Activated CD4-positive, alpha-beta memory T cell treated with anti-CD3 and anti-CD28 coated beads, Interleukin-2, amount 10 ng/mL, durations not matched to agents 7 days and 5 days (primary cell): ENCODE measurements at places on chromosomes 5 and 9.

DNA sequence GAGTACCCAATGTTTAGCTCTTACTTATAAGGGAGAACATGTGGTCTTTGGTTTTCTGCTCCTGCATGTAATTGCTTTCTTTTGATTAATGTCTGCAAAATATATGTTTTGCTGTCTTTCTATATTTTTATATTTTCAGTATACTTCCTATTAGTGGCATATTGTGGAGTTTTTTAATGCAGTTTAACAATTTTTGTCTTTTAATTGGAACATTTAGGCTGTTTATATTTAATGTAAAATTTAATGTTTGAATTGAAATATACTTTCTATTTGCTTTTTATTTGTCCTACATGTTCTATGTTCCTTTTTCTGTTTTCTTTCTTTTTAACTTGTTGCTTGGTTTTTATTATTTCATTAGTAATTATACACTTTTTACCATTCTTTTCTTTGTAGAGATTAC lies 4.9 kb downstream of the ECM2 start:
- DNase-seq = no peak

GRCh38 chr5:100889896-100890295 lies 13.2 kb downstream of the ST8SIA4 start:
- DNase-seq = no peak

- DNase-seq = no peak
Observed at GRCh38 chr5:177507596-177508220, 1.9 kb downstream of the DOK3 start.

- no peak for DNase-seq
Observed at GRCh38 chr5:54658010-54658409, 140.5 kb downstream of the SNX18 start.

GRCh38 chr5:34721327-34721726 lies 65.2 kb downstream of the RAI14 start:
- no peak for DNase-seq

GRCh38 chr5:6448622-6449464 lies at the start of gene UBE2QL1:
Gene UBE2QL1 (plus strand): TSS chr5:6448859. CDS start chr5:6448894, 35 bp downstream.
- no peak for DNase-seq

DNA sequence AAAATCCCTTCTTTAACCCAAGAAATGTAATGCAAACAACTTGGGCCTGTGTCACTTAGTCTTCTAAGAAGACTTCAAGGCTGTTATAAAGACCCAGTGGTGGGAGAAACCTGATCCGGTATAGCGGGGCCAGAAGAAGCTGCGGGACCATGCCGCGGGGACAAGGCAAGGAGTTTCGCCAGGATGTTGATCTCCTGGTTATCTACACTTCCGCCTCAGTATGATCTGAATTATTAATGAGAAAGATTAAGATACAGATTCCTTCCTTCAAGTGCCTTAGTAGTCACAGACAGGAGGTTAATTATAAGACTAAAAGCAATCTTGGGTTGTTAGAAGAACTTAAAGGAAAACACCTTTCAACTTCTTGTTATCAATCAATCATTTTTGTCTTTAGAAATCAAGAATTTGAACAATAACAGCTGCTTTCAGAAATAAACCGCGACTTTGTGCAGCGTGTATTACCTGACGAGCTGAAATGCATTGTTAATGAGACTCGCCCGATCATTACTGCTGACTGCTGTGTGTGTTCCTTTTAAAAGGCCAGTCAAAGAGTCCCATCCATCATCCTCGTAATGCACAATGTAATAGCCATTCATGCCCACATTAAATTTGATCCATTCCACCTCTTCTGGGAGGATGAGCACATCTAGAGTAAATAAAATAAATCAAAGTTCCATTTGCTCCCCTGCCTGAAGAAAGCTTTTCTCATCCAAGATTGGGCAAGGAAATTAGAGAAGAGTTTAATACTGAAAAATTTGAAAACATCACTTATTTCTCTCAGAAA lies 22.2 kb downstream of the ERAP1 start:
- no peak for DNase-seq

- DNase-seq = no peak
Observed at GRCh38 chr9:88777498-88778312, 213.6 kb upstream of the S1PR3 start.

DNA sequence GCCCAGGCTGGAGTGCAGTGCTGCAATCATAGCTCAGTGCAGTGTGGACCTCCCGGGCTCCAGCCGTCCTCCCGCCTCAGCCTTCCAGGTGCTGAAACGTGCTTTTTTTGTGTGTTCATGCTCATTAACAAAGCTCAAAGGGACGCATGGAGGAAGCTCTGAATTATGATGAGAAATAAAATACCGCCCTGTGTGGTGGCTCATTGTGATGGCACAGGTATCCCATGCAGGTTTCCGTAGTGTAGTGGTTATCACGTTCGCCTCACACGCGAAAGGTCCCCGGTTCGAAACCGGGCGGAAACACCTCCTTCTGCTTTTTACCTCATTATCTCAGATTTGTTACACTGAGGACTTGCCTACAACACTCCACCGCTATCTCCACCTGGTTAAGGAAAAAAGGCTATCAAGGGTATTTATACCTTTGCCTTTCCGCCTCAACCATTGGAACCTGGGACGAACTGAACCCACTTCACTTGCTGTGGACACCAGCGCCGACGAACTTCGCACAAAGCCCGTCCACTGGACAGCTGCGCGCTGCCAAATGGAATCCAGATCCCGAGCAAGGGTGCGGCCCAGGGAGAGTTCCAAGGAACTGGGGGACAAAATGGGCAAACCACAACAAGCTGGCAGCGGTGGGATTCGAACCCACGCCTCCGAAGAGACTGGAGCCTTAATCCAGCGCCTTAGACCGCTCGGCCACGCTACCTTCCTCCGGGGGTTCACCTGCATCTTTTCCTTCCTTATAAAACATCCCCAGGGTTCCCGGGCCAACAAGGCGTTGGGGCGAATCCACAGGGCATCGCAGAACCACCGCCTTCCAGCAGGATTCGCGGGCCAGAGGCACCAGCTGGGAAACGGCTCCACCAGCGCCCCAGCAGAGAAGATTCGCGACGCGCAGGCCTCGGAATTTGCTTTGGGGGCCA lies 26.3 kb downstream of the OR2V2 start:
- peak; percentile 72 for DNase-seq

DNA sequence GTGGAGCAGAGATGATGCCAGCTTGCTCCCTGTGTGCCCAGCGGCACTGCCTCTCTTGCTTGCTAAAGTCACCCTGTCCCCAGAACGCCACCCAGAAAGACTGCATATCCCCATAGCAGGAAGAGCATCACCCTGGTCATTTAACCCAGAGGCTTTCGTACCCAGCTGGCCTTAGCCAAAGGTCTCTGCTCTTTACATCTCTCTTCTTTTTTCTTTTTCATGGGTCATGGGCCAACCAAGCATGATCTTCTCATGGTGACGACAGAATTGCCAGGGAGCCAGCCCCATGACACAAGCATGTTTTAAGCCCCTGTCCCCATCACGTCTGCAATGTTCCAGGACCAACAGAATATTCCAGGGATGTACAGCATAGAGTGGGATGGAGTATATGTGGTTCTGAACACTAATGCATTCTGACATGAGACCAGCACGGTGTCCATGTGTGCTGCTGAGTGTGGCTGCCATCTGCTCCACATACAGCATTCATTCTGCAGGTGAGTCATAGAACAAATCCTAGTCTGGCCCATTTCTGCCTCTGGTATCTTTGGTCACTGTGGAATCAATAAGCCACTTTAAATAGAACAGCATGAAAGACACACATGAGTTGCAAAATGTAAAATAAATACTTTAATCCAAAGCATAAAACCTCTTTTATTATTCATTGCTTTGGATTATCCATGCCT lies 203.0 kb downstream of the MED10 start:
- DNase-seq = no peak

- DNase-seq = no peak
Observed at GRCh38 chr5:179151286-179152118, 91.3 kb downstream of the ZNF354C start.

DNA sequence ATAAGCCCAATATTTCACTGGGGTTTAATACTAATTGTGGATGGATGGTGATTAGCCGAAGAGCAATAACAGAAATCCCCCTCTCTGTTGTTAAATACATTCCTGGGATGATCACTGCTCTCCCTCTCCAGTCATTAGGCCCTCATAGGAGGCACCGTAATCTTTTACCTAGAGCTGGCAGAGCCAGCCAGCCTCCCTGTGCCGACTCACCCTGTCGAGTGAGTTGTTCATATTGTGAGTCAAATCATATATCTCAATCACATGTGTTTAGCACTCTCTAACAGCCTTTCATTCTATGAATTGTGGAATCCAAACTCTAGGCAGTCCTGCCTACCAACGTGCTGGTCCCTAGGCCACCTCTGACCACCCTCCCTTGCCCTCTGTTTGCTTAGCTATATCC lies 771.0 kb downstream of the IRX1 start:
- no peak for DNase-seq

DNA sequence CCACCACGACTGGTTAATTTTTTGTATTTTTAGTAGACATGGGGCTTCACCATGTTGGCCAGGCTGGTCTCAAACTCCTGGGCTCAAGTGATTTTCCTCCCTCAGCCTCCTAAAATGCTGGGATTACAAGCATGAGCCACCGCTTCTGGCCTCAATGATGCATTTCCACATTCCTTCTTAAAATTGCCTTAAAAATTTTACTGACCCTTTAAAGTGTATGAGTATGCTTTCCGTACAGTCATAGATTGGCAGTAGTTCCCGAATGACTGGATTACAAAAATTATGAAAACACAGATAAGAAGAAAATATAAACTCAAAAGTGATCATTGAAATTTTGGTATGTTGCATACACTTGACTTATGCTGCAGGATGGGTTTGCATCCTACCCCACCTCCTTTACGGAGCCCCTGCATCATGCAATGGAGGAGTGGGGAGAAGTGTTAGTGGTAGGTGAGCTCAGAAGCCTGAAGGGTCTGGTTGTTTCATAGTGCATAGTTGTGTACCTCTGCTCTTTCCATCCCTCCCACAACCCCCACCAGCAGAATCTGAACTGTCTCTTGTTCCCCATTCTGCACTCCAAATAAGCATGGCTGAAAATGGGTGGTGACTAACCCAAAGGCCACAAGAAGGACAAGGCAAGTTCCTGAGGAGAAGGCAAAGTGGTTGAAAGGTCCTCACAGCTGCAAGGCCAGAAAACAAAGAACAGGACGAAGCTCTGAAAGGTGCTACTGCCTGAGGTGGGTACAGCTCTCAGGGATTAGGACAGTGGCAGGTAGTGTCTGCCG lies 26.8 kb downstream of the ANKRD55 start:
- DNase-seq = no peak

DNA sequence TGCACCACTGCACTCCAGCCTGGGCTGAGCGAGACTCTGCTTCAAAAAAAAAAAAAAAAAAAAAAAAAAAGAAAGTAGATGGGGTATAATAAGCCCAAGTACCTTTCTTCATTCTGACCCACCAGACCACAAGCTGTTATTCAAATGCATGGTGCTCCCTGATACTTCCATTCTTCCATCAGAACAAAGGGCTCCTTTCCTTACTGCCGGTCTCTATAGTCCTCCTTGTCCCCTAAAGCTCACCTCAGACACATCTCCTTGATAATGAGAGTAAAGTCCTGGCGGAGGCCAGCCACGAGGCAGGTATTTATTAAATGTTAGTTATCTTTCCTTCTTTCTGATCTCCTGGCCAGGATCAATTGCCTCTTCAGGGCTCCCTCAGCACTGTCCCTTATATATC lies 162.5 kb downstream of the RAB3C start:
- no peak for DNase-seq

GRCh38 chr9:78167356-78167755 lies 68.5 kb upstream of the CEP78 start:
- no peak for DNase-seq

GRCh38 chr9:18981476-18982261 lies 51.3 kb downstream of the SAXO1 start:
- DNase-seq = no peak

DNA sequence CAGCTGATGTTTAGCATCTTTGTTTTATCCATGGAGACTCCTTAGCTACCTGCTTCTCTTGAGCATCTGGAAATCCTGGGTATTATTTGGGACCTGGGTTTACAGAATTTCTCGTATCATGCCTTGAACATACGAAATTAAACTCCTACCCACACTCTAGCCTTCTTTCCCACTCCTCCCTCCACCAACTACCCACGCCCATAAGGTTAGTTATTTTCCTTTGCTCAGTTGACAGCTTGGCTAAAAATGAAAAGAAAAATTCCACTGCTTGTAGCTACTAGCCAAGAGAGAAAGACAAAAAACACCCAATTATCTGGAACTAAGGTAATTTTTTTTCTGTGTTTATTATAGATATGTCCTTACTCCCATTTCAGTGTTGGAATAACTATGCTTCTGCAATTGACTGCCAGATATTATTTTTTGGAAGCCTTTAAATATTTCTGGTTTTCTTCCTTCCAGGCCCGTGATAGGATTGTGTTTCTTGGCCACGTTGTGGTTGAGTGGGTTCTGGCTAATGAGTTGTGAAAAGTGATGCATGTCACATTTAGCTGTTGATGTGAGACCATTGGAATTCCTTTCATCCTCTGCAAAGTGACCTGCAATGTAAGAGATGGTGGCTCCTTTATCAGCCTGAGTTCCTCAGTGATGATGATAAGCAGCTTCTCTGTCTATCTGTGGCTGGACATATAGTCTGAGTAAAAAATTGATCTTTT lies 308.1 kb downstream of the LRRC70 start:
- DNase-seq = no peak

DNA sequence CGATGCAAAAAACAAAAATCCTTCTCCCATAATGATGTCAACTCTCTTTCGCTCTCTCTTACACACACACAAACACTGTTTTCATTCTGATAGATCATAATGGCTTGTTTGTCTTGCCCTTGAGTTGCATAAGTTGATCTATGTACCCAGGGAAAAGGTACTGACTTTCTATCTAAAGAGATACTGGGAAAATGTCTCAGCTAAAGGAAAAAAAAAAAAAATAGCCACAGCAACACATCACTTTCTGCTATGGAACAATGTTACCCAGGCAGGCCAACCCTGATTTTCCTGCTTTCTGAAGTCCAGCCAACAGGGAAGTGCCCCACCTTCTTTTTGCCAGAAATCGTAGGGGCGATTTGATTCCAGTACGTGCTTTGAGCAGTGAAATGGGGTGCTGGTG lies 212.6 kb upstream of the ACTBL2 start:
- no peak for DNase-seq

GRCh38 chr9:99425923-99426842 lies 204.1 kb downstream of the SEC61B start:
- DNase-seq = no peak

DNA sequence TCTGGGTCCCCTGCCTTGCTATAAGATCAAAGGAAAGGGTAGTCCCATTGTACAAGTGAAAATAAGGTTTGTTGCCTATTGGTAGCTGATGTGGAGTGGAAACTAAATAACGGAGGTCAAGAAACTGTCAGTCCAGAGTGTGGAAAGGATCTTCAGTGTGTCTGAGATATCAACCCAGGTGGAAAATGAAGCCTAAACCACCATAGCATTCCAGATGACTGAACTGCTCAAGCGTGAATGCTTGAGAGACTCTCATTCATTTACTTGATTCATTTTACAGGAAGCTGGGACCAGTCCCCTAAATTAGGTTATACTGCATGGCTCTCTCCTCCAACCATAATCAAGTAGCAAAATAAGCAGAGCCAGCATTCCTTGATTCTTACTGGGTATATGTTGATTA lies 116.0 kb upstream of the SLC28A3 start:
- DNase-seq = no peak
